CD4-positive, alpha-beta T cell treated with Interleukin-4 for 1 hour (primary cell): ENCODE measurements at places on chromosomes 7 and 10.

DNA sequence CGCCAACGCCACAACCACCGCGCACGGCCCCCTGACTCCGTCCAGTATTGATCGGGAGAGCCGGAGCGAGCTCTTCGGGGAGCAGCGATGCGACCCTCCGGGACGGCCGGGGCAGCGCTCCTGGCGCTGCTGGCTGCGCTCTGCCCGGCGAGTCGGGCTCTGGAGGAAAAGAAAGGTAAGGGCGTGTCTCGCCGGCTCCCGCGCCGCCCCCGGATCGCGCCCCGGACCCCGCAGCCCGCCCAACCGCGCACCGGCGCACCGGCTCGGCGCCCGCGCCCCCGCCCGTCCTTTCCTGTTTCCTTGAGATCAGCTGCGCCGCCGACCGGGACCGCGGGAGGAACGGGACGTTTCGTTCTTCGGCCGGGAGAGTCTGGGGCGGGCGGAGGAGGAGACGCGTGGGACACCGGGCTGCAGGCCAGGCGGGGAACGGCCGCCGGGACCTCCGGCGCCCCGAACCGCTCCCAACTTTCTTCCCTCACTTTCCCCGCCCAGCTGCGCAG lies 424 bp downstream of the EGFR start:
- DNase-seq: no peak

DNA sequence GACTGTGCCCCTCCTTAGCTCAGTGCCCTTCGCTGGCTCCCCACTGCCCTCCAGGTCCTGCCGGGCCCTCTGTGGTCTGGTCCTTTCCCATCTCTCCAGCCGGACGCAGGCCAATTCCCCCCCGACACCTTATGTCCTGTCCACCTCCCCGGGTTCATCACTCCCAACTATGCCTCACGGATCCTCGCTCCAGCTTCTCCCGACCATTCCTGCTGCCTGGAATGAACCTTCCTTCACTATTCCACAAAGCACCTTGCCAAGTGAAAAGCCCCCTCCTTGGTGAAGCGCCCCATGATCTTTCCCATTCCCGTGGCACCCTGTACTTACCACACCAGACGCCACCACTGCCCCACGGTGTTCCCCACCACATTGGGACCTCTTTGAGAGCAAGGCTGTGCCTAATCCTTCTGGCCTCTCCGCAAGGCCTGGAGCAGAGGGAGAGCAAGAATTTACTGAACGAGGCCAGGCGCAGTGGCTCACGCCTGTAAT lies 47.2 kb downstream of the TMEM270 start:
- no peak for DNase-seq

GRCh38 chr10:114773197-114773532 lies 48.4 kb upstream of the FHIP2A start:
- DNase-seq: no peak

- DNase-seq: no peak
Measured at GRCh38 chr7:127938588-127938987, 92.6 kb downstream of the LRRC4 start.
